Hematopoietic multipotent progenitor cell (in vitro differentiated cells): ENCODE measurements at places on chromosomes 4 and X. TPM values are rescaled to one million over a fixed set of nuclear protein-coding genes. Genes with fewer than 3 reads are reported as not detected.
A peak's percentile ranks its signal among the peaks of the same experiment; 100 is the strongest.

The ITM2A gene
- total RNA-seq, result 75.7 TPM

The PASD1 gene
- total RNA-seq, result not detected

The CTAG2 gene
- total RNA-seq, result not detected

The TSPAN7 gene
- total RNA-seq, result 2.4 TPM

The CHRNA9 gene
- 0.27 TPM for total RNA-seq

The MAGEA12 gene
- total RNA-seq, result not detected

The POLR2B gene
- total RNA-seq, result 41.2 TPM

The HMGB2 gene
- 25.0 TPM for total RNA-seq

The FRMD7 gene
- total RNA-seq, result not detected

The PPM1K gene
- total RNA-seq, result 33.9 TPM

GRCh38 chrX:55777596-55777995 is 60.0 kb downstream of the RRAGB start:
- no peak for DNase-seq

GRCh38 chrX:13130816-13131215 is 86.4 kb upstream of the FAM9C start:
- DNase-seq, result no peak

GRCh38 chrX:7983581-7983980 is 56.4 kb upstream of the PNPLA4 start:
- DNase-seq, result no peak

DNA sequence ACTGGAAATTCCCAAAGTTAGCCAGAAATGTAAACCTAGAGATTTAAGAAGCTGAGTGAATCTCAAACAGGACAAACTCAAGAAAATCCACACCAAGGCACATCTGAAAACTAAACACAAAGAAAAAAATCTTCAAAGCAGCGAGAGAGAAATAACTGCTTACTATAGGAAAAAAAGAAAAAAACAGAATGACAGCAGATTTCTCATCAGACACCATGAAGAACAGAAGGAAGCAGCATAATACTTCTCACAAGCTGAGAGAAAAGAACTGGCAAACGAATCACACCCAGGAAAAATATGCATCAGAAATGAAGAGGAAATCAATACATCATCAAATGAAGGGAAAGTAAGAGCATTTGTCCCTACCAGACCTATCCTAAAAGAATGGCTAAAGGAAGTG is 236.3 kb upstream of the ADAMTS3 start:
- no peak for DNase-seq

DNA sequence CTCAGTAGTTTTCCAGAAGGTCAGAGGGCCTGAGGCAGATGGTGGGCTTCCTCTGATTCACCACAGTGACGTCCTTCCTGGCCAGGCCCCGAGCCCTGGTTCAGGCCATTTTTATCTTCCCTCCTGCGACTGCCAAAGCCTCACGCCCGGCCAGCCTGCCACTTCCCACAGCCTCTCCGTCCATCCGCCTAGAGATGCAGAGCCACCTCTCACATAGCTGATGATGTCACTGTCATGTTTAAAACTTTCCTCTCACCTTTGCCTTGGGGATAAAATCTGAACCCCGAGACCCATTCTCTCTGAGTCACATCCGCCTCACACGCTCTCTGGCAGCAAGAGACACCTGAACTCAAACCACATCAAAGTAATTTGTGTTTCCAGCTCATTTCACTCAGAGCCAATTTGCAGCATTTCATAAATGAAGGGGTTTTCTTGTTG is 175.3 kb downstream of the QDPR start:
- DNase-seq, result no peak

DNA sequence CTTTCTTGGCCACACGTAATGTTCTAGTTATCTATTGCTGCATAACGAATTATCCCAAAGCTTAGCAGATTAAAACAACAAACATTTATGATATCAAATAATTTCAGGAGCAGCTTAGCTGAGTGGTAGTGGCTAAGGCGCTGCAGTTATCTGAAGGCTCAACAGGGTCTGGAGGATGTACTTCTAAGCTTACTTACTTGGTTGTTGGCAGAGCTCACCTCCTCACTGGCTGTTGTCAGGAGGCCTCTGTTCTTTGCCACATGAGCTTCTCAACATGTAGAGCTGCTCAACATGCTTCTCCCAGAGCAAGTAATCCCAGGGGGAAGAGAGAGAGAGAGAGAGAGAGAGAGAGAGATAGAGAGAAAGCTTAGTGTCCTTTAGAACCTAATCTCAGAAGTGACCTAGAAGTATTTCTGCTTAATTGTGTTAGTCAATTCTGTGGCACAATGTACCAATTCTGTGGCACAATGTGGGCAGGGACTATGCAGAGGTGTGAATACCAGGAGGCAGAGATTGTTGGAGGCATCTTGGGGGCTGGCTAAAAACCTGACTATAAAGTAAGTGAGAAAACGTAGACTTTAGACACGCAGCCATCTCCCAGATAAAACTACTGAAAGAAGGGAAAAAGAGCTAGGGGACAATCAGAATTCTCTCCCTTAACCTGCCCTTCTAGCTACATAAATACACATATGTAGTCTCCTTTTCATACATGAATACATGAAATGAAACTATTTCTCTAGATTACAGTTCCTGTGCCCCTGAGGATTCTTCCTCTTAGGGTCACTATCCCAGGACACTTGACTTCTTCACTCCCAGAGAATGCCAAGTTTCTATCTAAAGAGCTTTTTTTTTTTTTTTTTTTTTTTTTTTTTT is 40.2 kb downstream of the HOPX start:
- no peak for DNase-seq

DNA sequence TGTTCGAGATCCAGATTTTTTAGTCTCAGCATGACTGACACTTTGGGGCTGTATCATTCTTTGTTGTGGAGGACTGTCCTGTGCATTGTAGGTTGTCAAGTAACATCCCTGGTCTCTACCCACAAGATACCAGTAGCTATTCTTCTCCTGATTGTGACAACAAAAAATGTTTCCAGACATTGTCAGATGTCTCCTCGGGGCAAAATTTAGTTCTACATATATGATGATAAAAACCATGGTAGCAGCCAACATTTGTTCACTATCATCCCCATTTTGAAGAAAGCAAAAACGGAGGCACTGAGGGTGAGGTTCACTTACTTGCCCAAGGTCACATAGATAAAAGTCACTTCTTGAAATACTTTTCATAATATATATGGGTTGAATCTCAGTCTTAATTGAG is 11.3 kb downstream of the REPS2 start:
- no peak for DNase-seq

GRCh38 chr4:140149846-140150635 is 3.9 kb downstream of the MAML3 start:
- DNase-seq, result peak; percentile 74

- no peak for DNase-seq
Measured at GRCh38 chr4:45668128-45668527, 455.7 kb downstream of the GABRG1 start.

DNA sequence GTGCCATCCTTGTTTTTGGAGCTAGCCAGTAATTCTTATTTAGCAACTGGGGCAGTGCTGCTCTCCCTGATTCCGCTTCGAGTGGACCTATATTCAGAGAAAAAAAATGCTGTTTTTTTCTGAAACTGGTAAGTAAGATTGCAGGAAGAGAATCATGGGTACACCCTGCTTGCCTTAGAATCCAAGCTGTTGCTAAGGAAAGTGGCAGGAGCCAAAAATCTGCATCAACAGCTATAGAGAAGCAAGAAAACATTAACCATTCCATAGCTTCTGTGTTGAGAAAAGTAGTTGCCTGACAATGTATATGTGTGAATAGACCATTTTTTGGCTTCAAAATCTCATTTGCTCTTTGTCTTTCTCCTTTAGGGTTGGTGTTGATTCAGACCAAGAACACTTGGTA is 44.5 kb downstream of the SLC9A6 start:
- DNase-seq, result no peak

DNA sequence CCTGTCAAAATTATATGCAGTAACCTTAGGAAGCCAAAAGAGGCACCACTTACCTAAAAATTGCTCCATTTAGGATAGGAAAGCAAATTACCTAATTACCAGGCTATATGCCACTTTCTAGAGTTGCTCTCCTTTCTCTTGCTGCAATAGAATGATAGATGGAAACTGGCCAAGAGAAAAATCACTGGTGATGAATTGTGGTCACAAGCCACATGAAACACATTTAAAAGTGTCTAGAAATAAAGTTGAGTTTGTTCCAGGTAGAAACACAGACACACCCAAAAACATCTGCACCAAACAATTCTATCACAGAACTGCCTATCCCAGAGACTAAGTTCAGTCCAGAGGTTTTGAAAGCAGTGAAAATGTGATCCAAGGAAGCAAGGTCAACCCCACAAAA is 337.7 kb downstream of the PCDH19 start:
- no peak for DNase-seq

- no peak for DNase-seq
Measured at GRCh38 chr4:140497405-140497746, 717 bp downstream of the MGAT4D start.

- DNase-seq, result peak; percentile 58
Measured at GRCh38 chr4:80202190-80202711, 4.9 kb downstream of the PRDM8 start.

GRCh38 chr4:182478475-182478874 is 235.3 kb downstream of the TENM3 start:
- no peak for DNase-seq

GRCh38 chr4:139419388-139419914 is 34.5 kb upstream of the RAB33B start:
- DNase-seq, result peak; percentile 99

DNA sequence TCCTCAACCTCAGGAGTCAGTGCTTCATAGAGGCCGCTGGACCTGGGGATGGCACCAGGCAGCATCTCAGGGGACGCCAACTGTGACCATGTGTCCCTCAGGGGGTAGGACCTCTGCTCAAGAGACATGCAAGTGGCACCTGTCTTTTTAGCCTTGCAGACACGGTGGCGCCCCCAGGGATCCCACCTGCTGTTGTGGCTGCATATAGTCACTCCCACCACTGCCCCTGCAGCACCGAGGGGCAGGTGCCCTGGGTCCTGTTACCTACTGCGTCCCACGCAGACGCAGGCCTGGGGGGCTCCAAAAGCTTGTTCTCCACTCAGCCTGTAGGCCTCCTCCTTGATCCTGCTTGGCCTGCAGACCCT is 2.5 kb downstream of the MYL5 start:
- no peak for DNase-seq
